Gastrocnemius medialis (tissue), 4 donors: ENCODE measurements at places on chromosomes 5 and 9. TPM values are rescaled to one million over a fixed set of nuclear protein-coding genes. Genes with fewer than 3 reads are reported as not detected.

The PCDHGA7 gene
- 1.9 TPM for total RNA-seq

DNA sequence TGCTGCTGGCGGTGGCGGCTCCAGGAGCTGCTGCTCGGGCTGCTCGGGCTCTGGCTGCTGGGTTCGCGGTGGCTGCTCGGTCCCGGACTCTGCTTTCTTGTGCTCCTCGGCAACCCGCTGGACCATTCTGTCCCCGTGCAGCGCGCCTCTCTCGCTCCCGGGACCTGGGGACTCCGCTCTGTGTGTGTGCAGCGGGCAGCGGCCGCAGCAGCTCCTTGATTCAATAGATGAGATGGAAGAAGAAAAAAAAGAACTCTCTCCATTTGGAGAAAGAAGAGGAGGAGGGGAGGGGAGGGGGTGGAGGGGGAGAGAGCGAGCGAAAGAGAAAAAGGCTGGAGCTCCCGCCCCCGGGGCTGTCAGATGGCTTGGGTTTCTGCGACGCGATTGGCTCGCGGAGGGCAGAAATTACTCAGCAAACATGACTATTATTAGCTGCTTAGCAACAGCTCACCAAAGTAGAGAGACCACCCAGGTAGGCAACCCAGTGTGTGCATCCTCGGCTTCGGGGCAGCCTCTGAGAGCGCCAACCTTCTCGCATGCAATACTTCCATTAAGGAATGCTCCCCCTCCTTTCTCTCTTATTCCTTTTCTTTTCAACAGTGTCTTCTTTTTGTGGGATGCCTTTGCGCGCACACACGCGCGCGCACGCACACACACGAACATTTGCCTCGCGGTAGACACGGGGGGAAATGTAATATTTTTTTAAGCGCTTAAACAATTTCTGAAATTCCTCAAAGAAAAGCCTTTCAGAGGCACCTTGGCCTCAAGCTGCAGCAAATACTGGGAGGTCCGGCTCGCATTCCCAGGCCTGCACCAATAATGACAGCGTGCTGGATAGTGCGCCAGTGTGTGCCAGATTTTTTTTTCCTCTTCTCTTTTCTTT is 7.6 kb downstream of the PTCH1 start:
- H3K27ac ChIP-seq: peak overlapping the region; percentile 94
- H3K4me1 ChIP-seq: peaks cover 8% of the 10 kb centered on the region
- H3K27me3 ChIP-seq: peaks cover 2% of the 10 kb centered on the region
- DNase-seq: peak; percentile 76
- H3K36me3 ChIP-seq: no peaks in the 10 kb centered on the region
- H3K4me3 ChIP-seq: peak overlapping the region; percentile 76

- no peaks in the 10 kb centered on the region for H3K4me1 ChIP-seq
- DNase-seq: no peak
- no peaks in the 10 kb centered on the region for H3K27me3 ChIP-seq
- no peak overlapping the region for H3K4me3 ChIP-seq
- no peaks in the 10 kb centered on the region for H3K36me3 ChIP-seq
Measured at GRCh38 chr5:78025540-78025939, 249.4 kb upstream of the TBCA start.

- H3K27me3 ChIP-seq: no peaks in the 10 kb centered on the region
- no peak overlapping the region for H3K4me3 ChIP-seq
- peak overlapping the region; percentile 89 for H3K27ac ChIP-seq
Measured at GRCh38 chr5:149135536-149136201, 5.6 kb upstream of the ABLIM3 start.

The ANKRD55 gene
- not detected for total RNA-seq

DNA sequence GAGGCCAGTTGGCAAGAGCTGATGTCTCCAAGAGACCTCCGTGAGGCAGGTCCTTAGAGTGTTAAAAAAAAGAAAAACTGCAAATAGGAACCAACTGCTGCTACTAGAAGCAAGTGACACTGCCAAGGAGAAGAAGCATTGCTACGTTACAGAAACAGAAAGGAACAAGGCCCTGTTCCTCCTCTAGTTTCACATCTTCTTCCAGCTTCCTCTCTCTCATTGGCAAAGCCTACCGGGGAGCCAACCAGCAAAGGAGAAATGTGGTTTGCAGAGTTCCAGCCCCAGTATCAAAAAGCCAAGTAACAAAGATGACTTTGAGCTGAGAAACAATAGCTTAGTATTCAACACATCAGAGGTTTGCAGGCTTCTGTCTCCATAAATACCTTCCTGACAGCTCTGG is 145.9 kb downstream of the PRELID2 start:
- no peaks in the 10 kb centered on the region for H3K4me1 ChIP-seq
- no peak overlapping the region for H3K27ac ChIP-seq
- no peaks in the 10 kb centered on the region for H3K27me3 ChIP-seq
- DNase-seq: no peak

GRCh38 chr5:7868427-7868772 is 431 bp downstream of the FASTKD3 start:
- peak overlapping the region; percentile 86 for H3K4me3 ChIP-seq
- H3K27me3 ChIP-seq: no peaks in the 10 kb centered on the region
- peaks cover 28% of the 10 kb centered on the region for H3K4me1 ChIP-seq
- DNase-seq: no peak

The CER1 gene
- not detected for total RNA-seq

The NR5A1 gene
- total RNA-seq: not detected

DNA sequence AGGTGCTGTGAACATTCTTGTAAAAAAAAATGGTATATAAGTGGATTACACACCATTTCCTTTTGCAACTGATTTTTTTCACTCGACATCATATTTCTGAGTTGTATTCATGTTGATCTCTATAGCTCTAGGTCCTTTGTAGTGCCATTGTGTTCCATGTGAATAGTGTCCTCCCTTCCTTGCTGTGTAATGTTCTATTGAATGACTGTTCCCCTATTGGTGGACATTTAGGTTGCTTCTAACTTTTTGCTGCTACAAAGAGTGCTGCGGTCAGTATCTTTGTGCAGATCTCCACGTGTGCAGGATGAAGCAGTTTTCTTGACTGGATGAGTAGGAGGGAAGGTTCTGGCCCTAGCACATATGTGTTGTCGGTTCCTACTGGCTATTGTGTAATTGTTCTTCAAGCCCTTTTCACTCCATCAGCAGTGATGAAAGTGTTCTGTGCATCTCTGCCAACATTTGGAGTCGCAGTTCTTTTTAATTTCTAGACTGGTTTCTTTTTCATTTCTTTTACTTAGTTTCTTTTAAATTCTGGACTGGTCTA is 20.2 kb downstream of the DAB2IP start:
- H3K27me3 ChIP-seq: no peaks in the 10 kb centered on the region
- DNase-seq: peak; percentile 35
- no peak overlapping the region for H3K4me3 ChIP-seq

GRCh38 chr9:74078647-74079046 is 418.5 kb upstream of the RORB start:
- no peaks in the 10 kb centered on the region for H3K27me3 ChIP-seq
- no peaks in the 10 kb centered on the region for H3K4me1 ChIP-seq
- H3K4me3 ChIP-seq: no peak overlapping the region
- H3K27ac ChIP-seq: no peak overlapping the region
- no peaks in the 10 kb centered on the region for H3K36me3 ChIP-seq
- no peak for DNase-seq

GRCh38 chr9:134356496-134357470 is 30.5 kb downstream of the RXRA start:
- no peak for DNase-seq
- no peak overlapping the region for H3K4me3 ChIP-seq
- no peaks in the 10 kb centered on the region for H3K36me3 ChIP-seq
- peaks cover 92% of the 10 kb centered on the region for H3K4me1 ChIP-seq

The SOHLH1 gene
- not detected for total RNA-seq

GRCh38 chr9:100466171-100466828 is 6.6 kb upstream of the TMEFF1 start:
- peak; percentile 82 for DNase-seq
- H3K27me3 ChIP-seq: no peaks in the 10 kb centered on the region
- H3K27ac ChIP-seq: peak overlapping the region; percentile 66
